ENCODE measurements at places on chromosomes 7 and 10. TPM values are rescaled to one million over a fixed set of nuclear protein-coding genes. Genes with fewer than 3 reads are reported as not detected.

PON1 gene
- total RNA-seq = 8.9 TPM

DNA sequence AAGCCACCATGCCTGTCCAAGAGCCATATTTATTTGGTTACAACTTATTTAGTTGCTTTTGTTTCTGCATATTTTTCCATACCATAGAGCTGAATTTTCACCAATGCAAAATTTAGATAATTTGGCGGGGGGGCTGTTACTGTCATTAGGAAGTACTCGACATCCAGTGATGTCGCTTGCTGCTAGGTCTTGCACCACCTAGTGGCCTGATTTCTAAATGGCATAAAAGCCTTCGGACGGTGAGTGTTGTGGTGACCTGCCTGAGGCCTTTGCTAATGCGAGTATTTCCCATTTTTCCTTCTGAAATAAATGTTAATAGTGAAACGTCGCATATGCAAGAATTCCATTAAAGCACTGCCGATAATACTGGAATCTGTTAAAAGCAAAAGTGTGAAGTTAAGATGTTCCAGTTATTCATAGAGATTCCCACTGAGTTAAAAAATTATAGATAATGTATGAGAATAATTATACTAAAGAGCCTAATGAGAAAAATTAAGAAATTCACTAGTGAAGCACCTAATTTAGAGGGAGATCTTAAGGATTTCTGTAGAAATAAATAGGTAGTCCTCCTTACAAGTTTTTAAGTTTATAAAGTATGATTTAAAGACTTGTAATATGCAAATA, 86.1 kb upstream of the DNAJB6 start:
- DNase-seq = peak; percentile 32

CALCR gene
- 0.17 TPM for total RNA-seq

GRCh38 chr10:48638739-48639527, 34.1 kb upstream of the ARHGAP22 start:
- no peak for DNase-seq

GRCh38 chr7:22578007-22578733, 78.2 kb upstream of the STEAP1B start:
- no peak for DNase-seq

DNA sequence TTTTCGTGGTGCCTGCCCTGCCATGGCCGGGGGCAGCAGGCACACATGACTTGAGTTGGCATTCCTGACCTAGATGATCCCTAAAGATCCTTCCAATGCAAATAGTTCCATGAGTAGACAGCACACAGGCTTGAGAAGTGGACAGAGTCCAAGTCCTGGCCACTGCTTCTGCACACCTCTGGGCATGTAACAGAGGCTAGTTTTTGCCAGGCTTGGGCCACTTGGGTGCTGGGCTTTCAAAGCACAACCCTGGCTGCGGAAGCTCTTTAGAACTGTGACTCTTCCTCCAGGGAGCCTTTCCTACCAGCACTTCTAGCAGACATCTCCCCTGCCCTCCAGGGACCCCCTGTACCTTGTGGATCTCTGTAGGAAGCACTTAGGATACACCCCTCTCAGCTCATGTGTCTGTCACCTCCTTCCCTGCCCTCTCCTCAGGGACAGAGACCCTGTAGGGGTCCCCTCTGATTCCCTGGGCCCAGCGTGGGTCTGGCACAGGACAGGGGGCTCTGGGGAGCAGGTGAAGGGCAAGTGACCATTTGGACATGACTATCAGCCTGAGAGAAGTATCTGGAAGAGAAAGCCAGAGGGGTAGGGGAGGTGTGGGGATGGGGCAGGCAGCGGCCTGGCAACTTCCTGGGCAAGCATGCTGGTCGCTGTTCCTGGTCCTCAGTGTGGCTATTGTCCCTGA, 36.2 kb downstream of the ZCCHC24 start:
- no peak for DNase-seq

Data from mucosa of gallbladder (tissue), 1 donor.